Metanephros (tissue), 2 donors: ENCODE measurements at places on chromosomes 16 and 17. TPM values are rescaled to one million over a fixed set of nuclear protein-coding genes. Genes with fewer than 3 reads are reported as not detected.

HSF5 gene
- total RNA-seq: 0.41 TPM

RNF222 gene
- not detected for total RNA-seq

TLCD3A gene
- total RNA-seq: 16.2 TPM

TEKT5 gene
- total RNA-seq: 0.64 TPM

TM4SF5 gene
- 0.53 TPM for total RNA-seq

KRT33A gene
- total RNA-seq: 0.12 TPM

NPIPB13 gene
- 4.5 TPM for total RNA-seq

PMFBP1 gene
- total RNA-seq: 1.9 TPM

VMO1 gene
- total RNA-seq: 1.9 TPM

TRPV3 gene
- total RNA-seq: 0.64 TPM

CBX8 gene
- 13.2 TPM for total RNA-seq

CHST6 gene
- total RNA-seq: 1.1 TPM

SHPK gene
- total RNA-seq: 22.8 TPM

PRSS33 gene
- 1.2 TPM for total RNA-seq

STH gene
- total RNA-seq: 0.58 TPM

NPIPB9 gene
- total RNA-seq: 2.9 TPM

PPL gene
- 22.7 TPM for total RNA-seq

RASD1 gene
- 10.7 TPM for total RNA-seq

KCNH4 gene
- not detected for total RNA-seq

ABCA9 gene
- 12.1 TPM for total RNA-seq
